Stimulated activated CD8-positive, alpha-beta memory T cell treated with anti-CD3 and anti-CD28 coated beads, Interleukin-2, amount 100 ng/mL, for 1 hour (primary cell): ENCODE measurements at places on chromosomes 3 and 15.

GRCh38 chr15:40197434-40197833 lies 36.6 kb downstream of the BUB1B start:
- DNase-seq, result no peak

- no peak for DNase-seq
Observed at GRCh38 chr3:168081171-168081771, 14.5 kb downstream of the GOLIM4 start.

DNA sequence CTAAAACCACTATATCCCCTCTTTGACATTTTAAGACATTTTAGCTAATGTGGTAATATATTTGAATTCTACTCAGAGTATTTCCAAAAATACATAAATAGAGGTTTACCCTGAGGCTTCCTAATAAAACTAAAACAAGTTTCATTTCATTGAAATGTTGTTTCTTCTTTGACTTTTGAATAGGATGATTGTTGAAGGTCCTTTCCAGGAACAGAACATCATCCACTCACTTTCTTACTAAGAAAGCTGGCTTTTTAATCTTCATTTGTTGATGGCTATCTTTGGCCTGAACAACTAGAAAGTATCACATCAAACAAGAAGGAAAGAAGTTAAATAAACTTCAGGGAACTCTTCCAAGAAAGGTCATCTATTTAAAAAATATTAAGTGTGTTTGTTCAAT lies 169.7 kb downstream of the RAP2B start:
- no peak for DNase-seq

DNA sequence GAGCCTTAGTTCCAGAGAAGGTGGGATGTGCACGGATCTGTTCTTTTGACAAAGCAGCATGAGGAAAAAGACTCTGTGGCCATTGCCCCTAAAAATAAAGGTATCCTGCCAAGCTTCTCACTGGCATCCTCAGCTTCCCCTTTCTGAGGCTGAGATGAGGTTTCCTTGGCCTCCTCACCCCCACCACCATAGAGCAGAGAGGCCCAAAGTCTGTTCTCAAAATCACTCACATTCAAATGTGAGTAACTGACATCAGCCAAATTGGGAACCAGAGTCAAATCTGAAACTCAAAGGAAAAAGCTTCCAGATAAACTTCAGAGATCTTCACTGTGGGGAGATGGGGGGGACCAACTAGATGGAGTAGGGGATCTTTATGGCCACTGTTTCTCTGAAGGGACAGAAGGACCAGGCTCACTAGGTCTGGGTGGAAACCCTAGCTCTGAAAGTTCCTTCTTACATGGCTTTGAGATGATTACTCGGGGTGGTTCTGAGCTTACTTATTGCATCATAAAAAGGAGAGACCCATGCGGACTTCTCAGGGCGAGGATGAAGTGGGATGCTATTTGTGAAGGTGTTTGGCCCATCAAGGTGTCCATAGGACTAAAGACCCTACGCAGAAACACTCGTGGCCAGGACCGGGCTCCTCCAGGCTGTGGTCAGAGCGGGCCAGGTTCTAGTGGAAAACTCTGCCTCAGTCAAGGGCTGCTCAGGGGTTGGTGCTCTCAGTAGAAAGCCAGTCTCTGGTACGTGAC lies 61.5 kb upstream of the MEF2A start:
- DNase-seq, result no peak

GRCh38 chr3:44501971-44502370 lies 24.5 kb upstream of the ZNF445 start:
- DNase-seq, result no peak
